CD8-positive, alpha-beta T cell (primary cell): ENCODE measurements at places on chromosomes 6 and 20.

- DNase-seq, result no peak
Observed at GRCh38 chr6:112780498-112781096, 433.5 kb downstream of the RFPL4B start.

GRCh38 chr6:159890792-159891191 is at the start of gene MAS1:
Gene MAS1 (plus strand): TSS chr6:159890988. CDS start chr6:159906956, 15,968 bp downstream.
- no peak for DNase-seq

GRCh38 chr6:33513213-33513612 is 58.8 kb downstream of the ZBTB9 start:
- DNase-seq, result no peak

DNA sequence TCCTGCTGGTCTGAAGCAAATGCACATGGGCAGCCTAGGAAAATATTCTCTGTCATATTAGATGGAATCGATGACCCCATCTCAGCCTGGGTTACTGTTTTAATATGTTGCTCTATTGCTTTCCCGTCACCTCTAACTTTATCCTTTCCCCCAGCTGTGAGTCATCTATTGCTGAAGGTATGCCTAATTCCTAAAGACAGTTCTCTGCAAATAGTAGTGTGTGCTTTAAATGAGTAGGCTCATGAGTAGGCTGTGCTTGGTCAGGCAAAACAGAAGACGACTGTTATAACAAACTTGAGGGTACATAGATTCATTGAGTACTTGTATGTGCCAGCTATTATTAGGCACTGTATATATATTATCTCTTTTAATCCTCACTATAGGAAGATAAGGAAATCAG is 47.2 kb downstream of the CTNNBL1 start:
- no peak for DNase-seq

DNA sequence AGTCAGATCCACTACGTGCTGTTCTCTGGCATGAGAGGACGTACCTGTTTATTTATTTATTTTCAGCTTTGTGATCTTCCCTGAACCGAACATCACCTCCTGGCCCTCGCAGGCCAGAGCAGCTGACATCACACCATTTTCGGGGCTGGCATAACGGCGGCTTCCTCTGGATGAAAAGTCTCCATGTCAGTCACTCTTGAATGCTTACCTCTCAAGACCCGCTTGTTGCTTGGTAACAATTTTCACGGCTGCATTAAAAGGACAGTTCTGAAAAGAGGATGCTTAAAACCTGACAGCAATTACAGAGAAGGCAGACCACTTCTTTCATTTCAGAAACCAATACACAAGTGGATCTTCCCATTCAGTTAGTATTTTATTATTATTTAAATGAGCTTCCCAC is 159.8 kb upstream of the CDH4 start:
- DNase-seq, result no peak

DNA sequence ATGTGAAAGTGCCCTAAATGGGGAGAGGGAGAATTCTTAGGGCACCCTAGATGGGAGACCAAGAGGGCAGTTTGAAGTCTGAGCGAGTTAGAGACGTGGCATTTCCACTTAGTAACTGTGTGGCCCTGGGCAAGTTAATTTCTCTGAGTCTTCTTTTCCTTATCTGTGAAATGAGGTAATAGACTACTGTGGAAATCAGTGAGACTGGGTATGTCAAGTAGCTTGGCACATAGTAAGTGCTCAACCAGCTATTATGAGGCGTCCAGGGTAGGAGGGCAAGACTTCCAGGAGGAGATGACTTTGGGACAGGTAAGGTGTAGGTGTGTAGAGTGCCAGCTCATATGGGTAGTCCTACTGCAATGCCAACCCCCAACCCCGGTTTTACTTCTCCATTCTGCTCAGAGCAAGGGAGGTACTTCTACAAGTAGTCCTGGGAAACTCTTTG is 770 bp downstream of the KIF3B start:
- DNase-seq, result no peak

- DNase-seq, result no peak
Observed at GRCh38 chr20:20317195-20317594, 50.7 kb upstream of the INSM1 start.

DNA sequence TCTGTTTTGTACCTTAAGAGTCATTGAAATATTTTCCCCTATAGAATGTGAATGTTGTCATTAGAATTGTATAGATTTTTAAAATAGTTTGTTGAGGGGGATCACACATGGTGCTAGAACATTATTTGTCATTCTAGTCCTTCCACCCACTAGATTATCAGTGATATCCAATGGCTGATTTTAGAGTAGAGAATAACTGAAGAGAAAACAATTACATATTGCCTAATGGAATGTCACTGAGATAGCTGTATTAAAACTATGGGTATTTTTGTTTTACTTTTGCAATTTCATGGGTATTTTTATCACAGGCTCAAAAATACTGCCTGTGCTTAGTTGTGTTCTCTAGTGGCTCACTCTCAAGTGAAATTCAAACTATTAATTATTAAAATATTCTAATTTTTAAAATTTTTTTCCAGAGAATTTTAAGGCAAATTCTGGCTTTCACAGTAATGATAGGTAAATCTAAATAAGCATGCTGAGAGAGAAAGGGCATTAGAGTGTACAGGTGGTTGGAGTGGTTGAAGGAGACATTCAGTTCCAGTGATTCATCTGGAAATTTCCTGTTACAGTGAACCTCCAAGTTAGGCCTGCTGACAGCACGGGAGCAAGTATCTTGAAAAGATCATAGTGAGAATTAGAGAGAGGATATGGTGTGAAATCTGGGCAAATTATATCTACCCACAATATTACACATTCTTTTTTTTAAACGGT is 399.6 kb downstream of the NKAIN2 start:
- no peak for DNase-seq

- no peak for DNase-seq
Observed at GRCh38 chr6:155384321-155384952, 70.2 kb upstream of the TFB1M start.

DNA sequence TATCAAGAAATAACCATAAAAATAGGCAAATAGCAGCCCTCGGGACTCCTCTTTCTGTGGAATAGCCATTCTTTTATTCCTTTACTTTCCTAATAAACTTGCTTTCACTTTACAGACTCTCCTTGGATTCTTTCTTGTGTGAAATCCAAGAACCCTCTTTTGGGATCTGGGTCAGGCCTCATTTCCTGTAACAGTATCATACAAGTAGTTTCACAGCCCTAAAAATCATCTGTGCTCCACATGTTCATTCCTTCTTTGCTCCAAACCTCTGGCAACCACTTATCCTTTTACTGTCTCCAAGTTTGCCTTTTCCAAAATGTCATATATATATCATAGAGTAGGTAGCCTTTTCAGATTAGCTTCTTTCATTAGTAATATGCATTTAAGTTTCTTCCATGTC is 13.5 kb upstream of the NT5E start:
- DNase-seq, result no peak

- no peak for DNase-seq
Observed at GRCh38 chr20:61048302-61048701, 203.8 kb upstream of the CDH4 start.

GRCh38 chr6:169450097-169450496 is 196.5 kb upstream of the THBS2 start:
- DNase-seq, result no peak

DNA sequence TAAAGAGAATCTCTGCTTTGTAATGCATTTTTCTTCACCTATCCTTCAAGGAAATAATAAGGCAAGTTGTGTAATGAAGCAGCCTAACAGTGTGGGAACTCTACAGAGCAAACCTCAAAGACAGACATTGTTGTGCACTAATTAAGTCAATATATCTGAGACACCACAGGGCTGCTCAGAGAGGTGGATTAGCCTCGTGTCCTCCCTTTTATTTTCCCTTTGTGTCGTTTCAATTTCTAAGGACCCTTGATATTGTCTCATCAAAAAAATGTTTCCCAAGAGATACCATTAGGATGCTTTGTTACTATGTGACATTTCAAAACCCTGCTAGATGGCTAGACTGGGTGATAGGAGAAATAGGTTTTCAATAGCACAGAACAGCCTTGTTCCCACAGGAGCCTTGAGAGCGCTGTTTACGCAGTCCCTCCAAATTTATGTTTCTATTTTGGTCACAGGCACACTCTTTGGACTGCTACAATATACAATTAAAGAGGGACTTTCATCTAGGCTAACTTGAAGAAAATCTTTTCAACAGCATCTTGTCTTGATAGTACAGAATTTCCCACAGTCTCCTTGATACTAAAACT is 23.1 kb downstream of the UBE3D start:
- no peak for DNase-seq

- no peak for DNase-seq
Observed at GRCh38 chr20:55592866-55593265, 412.5 kb downstream of the CBLN4 start.

DNA sequence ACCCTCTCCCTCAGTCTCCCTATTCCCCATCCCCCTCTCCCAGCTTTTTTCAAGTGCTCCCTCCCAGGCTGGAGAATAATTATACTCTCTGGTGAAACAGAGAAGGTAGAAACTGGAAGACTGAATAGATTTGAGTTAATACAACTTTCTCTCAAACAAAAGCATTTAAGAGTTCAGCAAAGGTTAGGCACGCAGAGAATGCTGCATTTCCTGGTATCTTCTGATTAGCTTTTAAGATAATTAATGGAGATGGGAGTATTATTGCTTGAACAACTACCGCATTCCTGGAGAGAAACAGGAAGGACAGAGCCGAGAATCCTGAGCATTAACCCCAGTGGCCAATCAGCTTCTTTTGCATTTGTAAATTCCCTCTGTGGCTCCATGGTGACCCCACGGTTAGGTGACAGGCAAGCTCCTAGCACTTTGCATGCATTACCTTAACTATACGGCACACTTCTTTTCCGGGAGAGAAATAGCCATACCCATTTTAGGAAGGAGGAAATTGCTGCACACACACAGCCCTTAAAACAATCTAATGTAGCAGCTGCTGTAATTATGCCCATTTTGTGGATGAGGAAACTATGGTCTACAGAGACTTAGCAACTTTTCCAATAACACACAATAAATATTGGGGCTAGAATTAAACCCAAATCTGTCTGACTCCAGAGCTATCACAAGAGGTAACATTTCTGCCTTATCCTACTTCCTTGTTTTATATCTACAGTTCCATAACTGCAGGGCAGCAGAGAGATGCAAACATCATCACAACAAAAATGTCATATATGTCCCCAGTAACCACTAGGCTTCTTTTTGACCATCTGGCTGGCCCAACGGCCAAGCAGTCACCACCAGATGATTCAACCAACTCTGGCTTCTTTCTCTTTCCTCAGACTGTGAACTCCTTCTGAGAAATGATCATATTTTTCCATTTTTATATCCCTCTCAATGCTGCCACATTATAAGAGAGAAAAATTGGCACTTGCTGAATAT is 169.9 kb downstream of the CD24 start:
- no peak for DNase-seq

- no peak for DNase-seq
Observed at GRCh38 chr6:29726571-29727194, 3.4 kb downstream of the HLA-F start.

DNA sequence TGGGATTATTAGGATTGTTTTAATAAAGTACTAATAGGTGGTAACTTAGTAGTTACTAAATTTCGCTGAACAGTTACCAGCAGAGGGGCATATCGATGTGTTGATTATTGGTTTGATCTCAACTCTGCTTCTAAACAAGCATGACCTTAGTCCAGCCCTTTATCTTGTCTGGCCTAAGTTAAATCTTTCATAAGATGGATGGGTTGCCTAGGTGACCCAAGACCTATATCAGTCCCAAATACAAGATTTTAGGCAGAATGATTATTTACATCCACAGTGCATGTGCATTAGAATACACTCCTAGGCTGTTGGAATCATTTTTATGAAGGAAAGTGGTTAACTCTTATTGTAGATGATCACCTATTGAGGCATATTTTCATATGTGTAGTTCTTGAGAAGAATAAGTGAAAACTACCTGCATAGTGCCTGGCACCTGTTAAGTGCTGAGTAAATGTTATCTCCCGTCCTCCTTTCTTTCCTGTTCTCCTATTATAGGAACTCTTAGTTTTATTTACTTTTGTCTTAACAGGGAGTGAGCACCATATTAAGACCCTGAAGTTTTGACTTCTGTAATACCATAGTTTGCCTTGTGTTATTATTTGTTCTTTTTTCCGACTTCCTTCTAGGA is 1.1 kb downstream of the HSF2 start:
- peak; percentile 15 for DNase-seq

- no peak for DNase-seq
Observed at GRCh38 chr20:5933802-5934436, 16.4 kb downstream of the TRMT6 start.

GRCh38 chr6:170224694-170225660 is 65.9 kb downstream of the DLL1 start:
- no peak for DNase-seq

DNA sequence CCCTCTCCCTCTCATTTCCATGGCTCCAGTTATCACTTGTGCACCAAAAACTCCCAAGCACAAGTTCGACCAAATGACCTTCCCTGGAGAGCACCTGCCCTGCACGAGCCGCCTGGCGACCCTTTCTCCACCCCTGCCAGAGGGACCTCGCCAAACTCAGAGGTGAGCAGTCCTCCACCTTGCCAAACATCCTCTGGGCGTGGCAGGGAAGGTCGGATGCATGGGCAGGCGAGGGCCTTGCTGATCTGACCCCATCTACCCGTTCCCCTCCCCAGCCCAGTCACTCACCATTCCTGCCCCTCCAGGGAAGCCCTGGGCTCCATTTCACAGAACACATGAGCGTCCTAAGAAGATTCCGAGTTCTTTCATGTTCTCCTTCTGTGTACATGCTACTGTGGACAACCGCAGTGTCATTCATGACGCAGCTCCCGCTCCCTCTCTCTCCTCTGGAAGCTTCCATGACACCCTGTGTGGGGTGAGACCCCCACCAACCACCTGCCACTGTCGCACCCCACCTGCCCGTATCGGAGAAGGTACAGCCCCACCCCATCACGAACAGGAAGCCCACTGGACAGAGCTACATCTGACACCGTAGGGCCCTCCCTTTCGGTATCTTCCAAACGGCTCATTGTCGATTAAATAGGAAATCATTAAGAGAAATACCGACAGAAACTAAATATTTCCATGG is 104.3 kb downstream of the DACT2 start:
- no peak for DNase-seq

DNA sequence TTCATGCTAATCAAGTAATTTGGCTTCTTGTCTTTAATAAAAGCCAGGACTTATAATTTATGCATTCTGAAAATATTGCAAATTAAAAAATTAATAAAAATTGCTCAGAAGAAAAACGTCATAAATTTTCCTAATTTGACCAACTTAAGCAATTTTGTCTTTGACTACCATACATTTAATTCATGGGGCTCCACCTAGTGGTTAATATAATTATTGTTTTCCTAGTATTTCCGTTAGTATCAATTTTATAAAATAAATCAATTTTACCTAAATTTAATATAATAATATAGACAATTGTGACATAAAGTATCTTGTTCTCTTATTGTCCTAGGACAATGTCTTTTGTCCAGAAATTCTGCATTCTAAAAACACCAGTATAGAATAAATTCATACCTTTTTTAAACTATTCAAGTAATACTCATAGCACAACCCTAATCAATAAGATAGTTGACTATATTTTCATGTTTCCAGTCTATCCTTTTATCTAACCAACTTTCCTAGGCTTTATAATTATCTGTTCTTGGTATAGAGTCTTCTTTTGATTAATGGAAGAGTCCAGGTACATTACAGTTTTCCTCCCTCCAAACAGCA is 319.9 kb downstream of the TRDN start:
- DNase-seq, result no peak
